NCI-H2227 treated with DMSO at 0.1 percent for 48 hours (cell line): ENCODE measurements at places on chromosomes 11 and 22.

- DNase-seq = no peak
Measured at GRCh38 chr11:1544536-1544935, 27.5 kb downstream of the DUSP8 start.

DNA sequence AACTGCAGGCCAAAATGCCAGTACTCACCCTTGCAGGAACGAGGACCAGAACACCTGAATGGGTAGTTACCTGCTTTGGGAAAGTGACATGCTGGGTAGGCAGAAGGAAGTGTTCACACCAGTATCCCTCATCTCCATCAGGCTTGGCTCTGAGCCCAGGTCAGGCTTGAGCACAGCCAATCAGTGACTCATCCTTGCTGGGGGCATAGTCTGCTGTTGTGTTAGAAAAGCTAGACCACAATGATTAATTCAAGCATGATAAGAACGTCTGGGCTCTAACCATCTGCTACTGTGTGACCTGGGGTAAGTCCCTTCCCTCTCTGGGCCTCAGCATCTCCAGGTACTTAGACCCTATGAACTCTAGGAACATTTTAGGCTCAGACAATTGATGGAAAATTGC lies 450.4 kb downstream of the MIAT start:
- no peak for DNase-seq

DNA sequence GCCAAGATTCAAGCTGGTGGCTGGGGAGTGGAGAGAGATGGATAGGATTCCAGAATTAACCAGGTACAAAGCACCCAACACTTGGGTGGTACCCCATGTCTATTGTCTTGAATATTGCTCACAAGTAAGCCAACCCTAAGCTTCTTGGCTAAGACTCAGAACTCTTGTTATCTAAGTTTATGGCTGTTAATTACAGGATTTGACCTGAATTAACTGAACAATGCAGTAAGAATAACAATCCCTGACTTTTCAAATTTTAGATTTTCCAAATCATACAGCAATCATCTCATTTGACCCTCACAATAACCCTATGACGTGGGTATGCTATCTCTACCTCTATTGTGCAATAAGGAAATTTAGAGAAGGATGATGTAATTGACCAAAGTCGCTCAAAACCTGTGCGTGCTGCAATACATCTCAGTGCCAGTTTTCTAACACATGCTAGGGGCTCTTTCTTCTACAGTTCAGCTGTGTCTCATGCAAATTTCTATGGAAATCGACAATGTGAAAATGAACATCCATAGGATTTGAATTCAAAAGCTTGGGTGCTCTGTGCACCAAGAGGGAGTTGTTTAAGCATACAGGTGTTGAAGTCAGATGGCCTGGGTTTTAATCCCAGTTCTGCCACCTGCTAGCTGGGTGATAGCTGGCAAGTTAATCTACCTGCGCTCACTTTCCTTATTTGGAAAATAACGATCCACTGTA lies 40.1 kb upstream of the APLNR start:
- no peak for DNase-seq

DNA sequence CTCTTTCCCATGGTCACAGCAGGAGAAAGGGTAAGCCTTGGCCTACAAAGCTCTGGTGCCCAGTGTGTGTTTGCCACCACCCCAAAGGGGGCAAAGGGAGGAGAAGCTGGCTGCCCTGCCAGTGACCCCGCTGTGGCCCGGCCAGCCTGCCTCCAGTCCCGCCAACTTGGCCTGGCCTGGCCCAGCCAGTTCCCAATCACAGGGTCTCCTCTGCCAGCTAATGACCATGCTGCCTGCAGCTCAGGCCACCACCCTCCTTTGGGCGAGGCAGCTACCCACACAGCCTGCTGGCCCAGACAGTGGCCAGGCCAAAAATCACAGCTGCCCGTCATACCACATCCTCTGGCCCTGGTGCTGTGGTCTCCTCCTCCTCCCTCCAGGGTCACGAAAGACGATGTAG lies 5.1 kb downstream of the GDPD5 start:
- DNase-seq = no peak

GRCh38 chr22:35378621-35379020 lies 2.3 kb upstream of the HMOX1 start:
- DNase-seq = no peak

- DNase-seq = no peak
Measured at GRCh38 chr22:40651057-40651456, 14.5 kb upstream of the MRTFA start.

DNA sequence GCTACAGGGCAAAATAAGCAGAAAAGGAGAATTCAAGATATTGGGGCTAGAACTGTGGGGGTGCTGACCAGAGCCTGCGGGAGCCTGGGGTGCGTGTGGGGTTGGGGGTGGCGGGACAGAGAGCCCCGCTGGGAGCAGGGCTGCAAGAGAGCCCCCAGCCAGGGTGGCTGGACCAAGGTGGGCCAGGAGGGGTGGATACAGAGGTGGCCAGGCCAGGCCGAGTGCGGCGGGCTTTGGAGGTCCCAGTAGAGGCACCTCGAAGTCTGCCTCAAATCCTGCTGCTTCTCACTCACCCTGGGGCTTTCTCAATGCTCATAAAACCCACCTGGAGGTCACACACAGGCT lies 16.9 kb upstream of the MUC5B start:
- no peak for DNase-seq

DNA sequence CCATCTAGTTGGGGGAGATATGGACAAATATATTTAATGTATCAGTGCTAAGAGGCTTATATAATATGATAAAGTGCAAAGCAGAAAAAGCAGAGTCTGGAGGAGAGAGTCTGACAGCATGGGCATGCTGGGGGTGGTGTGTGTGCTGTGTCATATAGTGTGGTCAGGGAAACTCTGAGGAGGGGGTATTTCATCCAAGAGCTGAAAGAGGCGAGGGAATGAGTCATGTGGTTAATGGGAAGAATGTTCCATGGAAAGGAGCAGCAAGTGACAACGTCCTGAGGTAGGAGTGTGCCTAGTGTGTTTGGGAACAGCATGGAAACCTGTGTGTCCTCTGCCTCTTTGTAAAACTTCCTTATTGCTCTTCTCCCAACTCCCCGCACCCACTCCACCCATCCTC lies 38.0 kb downstream of the EIF3F start:
- DNase-seq = no peak

DNA sequence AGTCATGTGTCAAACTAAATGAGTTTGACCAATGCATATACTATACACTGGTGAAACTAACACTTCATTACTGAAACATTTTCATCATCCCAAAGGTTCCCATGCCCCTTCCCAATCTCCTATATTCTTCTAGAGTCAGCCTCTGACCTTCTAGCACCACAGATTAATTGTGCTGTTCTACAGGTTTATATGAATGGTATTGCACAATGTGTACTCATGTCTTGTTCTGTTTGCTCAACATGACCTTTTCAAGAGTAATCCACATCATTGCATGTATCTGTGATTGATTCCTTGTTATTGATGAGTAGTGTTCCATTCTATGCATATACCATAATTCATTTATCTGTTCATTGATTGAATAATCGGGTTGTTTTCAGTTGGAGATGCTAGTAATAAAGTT lies 7.5 kb upstream of the OR8G1 start:
- no peak for DNase-seq

GRCh38 chr22:27705408-27706080 lies 96.0 kb downstream of the MN1 start:
- no peak for DNase-seq

DNA sequence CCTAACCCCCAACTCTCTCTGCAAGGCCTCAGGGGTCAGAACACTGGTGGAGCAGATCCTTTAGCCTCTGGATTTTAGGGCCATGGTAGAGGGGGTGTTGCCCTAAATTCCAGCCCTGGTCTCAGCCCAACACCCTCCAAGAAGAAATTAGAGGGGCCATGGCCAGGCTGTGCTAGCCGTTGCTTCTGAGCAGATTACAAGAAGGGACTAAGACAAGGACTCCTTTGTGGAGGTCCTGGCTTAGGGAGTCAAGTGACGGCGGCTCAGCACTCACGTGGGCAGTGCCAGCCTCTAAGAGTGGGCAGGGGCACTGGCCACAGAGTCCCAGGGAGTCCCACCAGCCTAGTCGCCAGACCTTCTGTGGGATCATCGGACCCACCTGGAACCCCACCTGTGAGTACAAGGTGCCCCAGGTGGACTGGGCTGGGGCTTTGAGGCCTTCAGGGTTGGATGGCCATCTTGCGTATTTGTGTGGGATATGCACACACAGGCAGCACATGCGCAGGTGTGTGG lies at the start of gene BEST1:
BEST1 (plus strand) TSS at position 317 of the 513 bp plus-strand sequence. CDS start 1,456 bp downstream, outside the sequence.
- DNase-seq = no peak

DNA sequence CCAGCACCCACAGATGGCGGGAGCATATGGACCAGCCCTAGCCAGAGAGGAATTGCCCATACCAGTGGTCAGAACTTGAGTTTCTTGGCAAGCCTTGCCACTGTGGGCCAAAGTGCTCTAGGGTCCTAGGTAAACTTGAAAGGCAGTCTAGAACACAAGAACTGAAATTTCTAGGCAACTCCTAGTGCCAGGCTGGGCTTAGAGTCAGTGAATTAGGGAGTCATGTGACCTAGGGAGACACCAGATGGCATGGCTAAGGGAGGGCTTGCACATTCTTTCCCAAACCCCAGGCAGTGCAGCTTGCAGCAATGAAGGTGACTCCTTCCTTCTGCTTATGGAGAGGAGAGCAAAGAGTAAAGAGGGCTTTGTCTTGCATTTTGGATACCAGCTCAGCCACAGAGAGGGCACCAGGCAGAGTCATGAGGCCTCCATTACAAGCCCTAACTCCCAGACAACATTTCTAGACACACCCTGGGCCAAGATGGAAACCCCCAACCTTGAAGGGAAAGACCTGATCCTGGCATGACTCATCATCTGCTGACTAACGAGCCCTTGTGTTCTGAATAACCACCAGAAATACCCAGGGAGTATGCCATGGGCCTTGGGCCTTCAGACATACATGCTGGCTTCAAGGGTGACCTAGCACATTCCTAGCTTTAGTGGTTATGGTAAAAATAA lies 19.2 kb upstream of the OR56A3 start:
- DNase-seq = no peak

DNA sequence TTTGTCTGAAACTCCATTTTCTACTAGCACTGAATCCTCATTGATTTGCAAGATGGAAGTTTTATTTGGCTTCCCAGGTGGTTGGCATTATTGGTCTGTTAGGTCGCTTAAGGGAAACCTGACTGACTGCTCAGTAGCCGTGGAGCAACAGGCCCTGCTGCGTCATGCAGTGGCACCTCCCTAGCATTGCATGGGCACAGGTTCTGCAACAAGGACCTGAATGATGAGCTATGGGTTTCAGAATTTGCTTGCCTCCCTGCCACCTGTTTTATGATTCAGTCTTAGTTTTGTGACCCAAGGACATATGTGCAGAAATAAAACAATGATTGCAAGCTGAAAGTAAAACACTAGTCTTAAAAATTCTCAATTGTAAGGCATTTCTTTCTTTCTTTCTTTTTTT lies 128.5 kb downstream of the SLC1A2 start:
- no peak for DNase-seq
